Activated CD8-positive, alpha-beta memory T cell treated with anti-CD3 and anti-CD28 coated beads for 48 hours (primary cell): ENCODE measurements at places on chromosomes 7 and 10.

GRCh38 chr10:117477961-117478670 is 64.4 kb upstream of the EMX2 start:
- DNase-seq: no peak

- no peak for DNase-seq
Observed at GRCh38 chr7:46169384-46169755, 248.3 kb upstream of the IGFBP3 start.

GRCh38 chr10:86945361-86946212 is 11.8 kb downstream of the MMRN2 start:
- no peak for DNase-seq

- no peak for DNase-seq
Observed at GRCh38 chr10:103757531-103758293, 97.7 kb downstream of the SH3PXD2A start.

- no peak for DNase-seq
Observed at GRCh38 chr10:4918236-4918635, 45.0 kb upstream of the AKR1C1 start.

DNA sequence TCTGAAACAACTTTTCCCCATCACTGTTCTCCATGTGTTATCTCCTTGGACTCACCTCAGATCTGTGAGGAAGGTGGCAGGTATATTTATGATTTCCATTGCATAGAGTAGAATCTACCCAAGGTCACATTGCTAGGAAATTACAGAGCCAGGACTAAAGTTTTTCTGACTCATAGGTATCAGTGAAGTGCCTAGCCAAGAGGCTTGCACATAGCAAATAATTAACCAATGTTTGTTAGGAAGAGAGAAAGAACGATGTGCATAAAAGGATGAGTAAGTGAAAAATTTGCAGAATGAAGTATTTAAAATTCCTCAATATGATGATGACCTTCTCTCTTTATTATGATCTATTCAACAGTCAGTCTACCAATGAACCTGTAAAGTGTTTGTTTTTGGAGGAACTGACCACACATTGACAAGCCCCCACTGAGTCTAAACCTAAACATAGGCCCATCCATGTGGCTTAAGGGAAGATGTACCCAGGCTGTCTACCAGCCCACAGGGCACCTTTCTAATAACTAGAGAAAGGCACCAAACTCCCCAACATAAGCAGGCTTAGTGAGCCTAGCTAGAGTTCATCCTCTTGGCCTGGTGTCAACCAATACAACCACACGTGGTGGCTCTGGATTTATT is 252.9 kb upstream of the ZMIZ1 start:
- no peak for DNase-seq
